ENCODE measurements at places on chromosomes 6 and 20.
A peak's percentile ranks its signal among the peaks of the same experiment; 100 is the strongest.

DNA sequence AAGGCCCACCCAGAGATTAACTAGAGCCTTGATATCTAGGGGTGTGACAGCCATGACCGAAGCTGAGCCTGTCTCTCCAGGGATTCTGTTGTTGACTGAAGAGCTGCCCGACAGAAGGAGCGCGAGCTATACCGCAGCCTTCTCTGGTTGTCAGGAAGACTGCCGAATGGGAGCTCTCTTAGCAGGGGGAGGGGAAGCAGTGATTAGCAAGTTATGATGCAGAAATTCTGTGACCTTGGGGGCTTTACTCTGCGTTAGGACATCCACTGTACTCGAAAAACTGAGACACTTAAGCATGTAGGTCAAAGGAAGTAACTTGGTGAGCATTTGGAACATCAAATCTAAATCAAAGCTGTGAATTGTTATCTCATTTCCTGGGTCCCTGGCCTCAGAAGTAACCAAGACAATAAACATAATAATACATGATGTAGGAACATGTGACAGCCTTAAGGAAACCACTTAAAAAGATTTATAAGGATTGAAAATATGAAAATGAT lies 84.7 kb downstream of the MAP3K4 start:
- DNase-seq = no peak

GRCh38 chr6:32785781-32786533 lies 22.6 kb upstream of the HLA-DQB2 start:
- peak; percentile 27 for DNase-seq

DNA sequence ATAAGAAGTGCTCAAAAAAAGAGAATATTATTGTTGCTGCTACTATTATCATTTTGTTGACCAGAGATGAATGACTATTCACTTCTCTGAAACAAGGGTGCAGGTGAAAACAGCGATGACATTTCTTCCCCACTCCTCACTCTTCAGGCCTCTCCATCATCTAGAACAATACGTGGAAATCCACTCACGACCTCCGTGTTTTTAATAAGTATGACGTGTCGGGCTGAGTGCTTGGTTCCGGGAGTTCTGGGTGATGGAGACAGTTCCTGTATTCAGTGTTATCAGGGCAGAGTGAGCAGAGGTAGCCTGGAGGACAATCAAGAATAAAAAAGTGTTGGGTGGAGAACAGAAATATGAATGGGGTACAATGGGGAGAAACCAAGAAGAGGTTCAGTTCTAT lies 130.0 kb upstream of the ZNF217 start:
- DNase-seq = no peak

- no peak for DNase-seq
Observed at GRCh38 chr20:44809380-44810060, 826 bp downstream of the RIMS4 start.
